CD4-positive, alpha-beta T cell treated with Interleukin-21 for 1 hour (primary cell): ENCODE measurements at places on chromosomes 4 and X.

GRCh38 chr4:122703868-122704267, 28.6 kb upstream of the BBS12 start:
- DNase-seq: no peak

- peak; percentile 9 for DNase-seq
Measured at GRCh38 chrX:19225909-19226308, 103.6 kb upstream of the ADGRG2 start.

- DNase-seq: no peak
Measured at GRCh38 chrX:153408871-153409351, 2.4 kb upstream of the ZFP92 start.

GRCh38 chr4:172998527-172999469, 169.8 kb upstream of the GALNT7 start:
- no peak for DNase-seq

DNA sequence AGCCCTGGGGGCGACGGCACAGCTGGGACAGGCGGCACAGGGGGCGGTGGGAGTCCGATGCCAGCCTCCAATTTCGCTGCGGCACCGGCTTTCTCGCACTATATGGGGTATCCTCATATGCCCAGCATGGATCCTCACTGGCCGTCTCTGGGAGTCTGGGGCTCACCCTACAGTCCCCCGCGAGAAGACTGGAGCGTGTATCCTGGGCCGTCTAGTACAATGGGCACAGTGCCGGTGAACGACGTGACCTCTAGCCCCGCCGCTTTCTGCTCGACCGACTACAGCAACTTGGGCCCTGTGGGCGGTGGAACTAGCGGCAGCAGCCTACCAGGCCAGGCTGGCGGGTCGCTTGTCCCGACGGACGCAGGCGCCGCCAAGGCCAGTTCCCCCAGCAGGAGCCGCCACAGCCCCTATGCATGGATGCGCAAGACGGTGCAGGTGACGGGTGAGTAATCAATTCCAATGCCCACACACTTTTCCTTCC, 500 bp downstream of the CDX4 start:
- DNase-seq: no peak
